ENCODE measurements at places on chromosomes 16 and 17.

DNA sequence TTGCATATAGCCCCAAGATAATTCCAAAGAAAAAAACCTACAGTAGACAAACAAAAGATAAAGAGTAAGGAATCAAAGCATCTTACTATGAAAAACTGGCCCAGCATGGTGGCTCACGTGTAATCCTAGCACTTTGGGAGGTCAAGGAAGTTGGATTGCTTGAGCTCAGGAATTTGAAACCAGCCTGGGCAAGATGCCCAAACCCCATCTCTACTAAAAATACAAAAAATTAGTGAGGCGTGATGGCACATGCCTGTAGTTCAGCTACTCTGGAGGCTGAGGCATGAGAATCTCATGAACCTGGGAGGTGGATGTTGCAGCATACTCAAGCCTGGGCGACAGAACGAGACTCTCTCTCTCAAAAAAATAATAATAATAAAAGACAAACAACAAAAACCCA is 764.7 kb upstream of the KIF2B start:
- DNase-seq, result no peak

GRCh38 chr16:20181949-20182348 is 108.3 kb upstream of the GPR139 start:
- no peak for DNase-seq

DNA sequence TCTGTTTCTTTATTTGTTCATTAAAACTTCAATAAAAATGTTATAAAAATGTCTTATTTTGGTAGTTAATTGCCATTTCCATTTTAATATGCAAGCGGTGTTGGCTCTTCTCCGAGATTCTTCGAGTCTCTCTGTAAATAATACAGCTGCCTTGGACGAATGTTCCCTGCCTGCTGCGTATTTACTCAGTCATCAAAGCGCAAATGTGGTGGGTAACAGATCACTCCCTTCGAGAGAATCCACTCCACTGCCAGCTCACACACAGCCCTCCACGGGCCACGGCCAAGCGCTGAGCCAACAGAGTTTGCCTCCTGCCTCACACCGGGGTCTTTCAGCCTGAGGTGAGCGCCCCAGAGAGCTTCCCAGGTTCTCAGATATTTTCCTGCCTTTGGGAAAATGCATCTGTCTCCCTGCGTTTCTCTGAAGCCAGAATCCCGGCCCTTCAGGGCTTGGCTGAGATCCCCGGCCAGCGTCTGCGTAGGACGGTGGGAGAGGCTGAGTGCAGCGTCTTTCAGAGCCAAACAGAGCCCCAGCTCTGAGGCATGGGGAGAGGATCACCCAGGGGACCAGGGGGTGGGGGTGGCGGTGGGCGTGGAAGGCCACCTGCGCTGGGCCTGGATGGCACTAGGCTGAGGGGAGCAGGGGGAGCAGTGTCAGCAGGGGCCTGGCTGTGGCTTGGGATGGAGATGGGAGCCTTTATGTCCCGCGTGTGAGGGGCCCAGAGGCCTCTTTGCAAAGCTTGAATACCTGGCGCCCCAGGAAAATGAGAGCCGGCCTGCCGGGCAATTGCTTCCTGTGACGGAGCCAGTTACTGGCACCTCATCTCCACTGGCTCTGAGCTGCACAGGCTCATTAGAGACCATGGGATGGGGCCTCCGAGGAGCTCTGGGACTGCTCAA is 248.7 kb downstream of the RBFOX3 start:
- DNase-seq, result no peak

GRCh38 chr17:2025622-2026309 is 632 bp upstream of the RTN4RL1 start:
- DNase-seq, result peak; percentile 53

GRCh38 chr17:35709874-35710273 is 21.6 kb upstream of the RASL10B start:
- no peak for DNase-seq

GRCh38 chr17:51674579-51675255 is 414.4 kb downstream of the UTP18 start:
- DNase-seq, result no peak

DNA sequence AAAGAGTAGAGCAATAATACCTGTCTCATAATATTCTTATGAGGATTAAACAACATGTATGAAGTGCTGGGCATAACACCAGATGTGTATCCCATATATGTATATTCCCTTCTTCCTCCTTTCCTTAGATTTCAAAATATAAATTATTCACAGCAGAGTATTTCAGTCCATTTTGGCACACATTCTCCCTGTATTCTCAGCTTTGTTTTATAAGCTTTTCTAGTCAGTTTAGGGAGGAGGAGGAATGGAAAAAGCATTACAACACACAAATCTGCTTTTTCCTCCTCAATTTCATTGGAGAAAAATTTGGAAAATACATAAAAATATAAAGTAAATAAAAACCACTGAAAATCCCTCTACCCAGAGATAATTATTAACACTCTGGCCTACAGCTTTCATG is 46.6 kb upstream of the CORO6 start:
- no peak for DNase-seq
